ENCODE measurements at places on chromosomes 1 and 21.

GRCh38 chr1:181513786-181514297 is 30.5 kb downstream of the CACNA1E start:
- no peak for DNase-seq

- DNase-seq: no peak
Observed at GRCh38 chr1:22431965-22432364, 19.7 kb upstream of the ZBTB40 start.

DNA sequence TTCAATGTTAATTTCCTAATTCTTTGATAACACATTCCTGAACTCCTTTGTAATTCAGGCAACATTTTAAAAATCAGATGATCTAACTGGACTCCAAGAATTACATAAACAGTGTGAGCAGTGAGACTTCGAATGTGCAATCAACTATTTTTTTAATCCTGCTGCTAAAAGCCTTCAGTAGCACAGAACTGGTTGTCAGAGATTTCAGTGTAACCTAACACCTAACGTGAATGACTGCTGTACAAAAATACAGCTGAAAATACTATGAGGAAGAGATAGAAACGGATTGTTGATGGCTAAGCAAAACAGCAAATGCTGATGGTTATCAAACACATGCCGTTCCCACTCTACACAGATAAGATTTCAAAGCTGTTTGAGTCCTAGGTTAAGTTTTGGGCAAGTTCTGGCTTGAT is 46.1 kb downstream of the APP start:
- DNase-seq: no peak

GRCh38 chr1:115400891-115401290 is 62.8 kb upstream of the NGF start:
- DNase-seq: no peak

- DNase-seq: no peak
Observed at GRCh38 chr1:170749549-170749948, 85.6 kb downstream of the PRRX1 start.

All from SW 1271 (cell line).